ENCODE measurements at places on chromosomes 2 and 18.
A peak's percentile ranks its signal among the peaks of the same experiment; 100 is the strongest.

GRCh38 chr2:77199411-77199810, 322.8 kb downstream of the LRRTM4 start:
- no peak for DNase-seq

DNA sequence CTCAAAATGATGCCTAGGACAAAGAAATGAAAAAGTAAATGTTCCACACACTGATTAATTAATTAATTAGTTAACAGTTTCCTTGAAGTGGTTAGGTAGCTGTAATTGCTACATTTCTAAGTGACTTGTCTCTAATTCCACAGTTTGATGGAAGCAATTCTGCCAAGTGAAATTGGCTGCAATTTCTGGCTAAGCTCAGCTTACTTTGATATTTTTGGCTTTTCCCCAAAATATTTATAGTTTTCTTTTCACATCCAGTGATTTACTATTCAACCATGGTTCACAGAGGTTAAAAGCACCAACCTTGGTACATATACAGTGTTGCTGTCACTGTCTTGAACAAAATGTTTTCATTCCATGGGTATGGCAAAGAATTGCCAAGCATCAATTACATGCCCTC, 459.5 kb upstream of the CDH20 start:
- peak; percentile 36 for DNase-seq

- peak; percentile 75 for DNase-seq
These were observed 602.9 kb downstream of the NYAP2 start for GRCh38 chr2:226002438-226002837.

GRCh38 chr2:127590386-127591190, 55.1 kb downstream of the MYO7B start:
- DNase-seq, result no peak

DNA sequence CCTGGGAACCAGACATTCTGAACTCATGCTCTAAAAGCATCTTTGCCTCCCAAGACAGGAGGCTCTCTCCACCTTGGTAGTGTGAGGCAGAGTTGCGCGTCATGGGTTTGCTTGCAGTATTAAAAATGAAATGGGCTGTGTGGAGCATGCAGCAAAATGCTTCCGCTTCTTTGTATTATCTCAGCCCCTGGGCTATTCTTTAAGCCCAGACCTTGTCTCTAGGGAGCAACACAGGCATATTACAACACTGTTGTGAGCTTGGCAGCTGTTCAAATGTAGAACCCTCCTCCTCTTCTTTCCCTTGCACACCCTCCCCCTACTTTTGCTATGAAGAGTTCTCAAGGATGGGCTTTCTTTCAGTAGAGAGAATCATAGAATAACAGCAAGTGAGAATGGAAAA, 185.1 kb upstream of the LHCGR start:
- no peak for DNase-seq

- no peak for DNase-seq
These were observed 74.8 kb downstream of the AKAIN1 start for GRCh38 chr18:5122272-5122671.

- DNase-seq, result peak; percentile 48
These were observed 264.4 kb upstream of the FIGN start for GRCh38 chr2:164000176-164000575.

- no peak for DNase-seq
These were observed 260.5 kb downstream of the TNS1 start for GRCh38 chr2:217742276-217742675.

DNA sequence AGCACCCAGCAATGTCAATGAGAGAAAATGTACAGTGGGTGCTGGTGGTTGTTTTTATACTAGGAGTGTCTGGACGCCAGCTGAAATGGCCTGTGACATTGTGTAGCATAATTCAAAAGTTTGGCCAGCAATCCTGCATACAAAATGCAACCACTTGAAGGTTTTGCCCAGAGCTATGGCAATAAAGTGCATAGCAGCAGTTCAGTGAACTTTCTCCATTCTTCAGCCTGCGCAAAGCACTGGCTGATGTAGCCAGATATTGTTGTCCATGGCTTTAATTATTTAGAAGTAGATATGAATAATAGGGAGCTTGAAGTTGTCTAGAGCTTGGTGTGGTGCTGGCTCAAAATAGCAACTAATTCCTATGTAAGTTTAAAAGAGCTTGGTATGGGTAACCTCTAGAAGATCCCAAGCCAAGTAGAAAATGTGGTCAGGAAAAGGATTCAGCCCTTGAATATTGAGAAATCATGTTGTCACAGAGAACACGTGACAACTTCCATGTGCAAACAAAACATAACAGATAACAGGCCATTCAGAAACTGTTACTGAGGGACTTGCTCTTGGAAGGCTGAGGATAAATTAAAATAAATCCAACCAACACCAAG, 33.3 kb upstream of the PGAP1 start:
- no peak for DNase-seq

GRCh38 chr18:76425146-76426131, 69.6 kb downstream of the ZNF516 start:
- DNase-seq, result no peak

DNA sequence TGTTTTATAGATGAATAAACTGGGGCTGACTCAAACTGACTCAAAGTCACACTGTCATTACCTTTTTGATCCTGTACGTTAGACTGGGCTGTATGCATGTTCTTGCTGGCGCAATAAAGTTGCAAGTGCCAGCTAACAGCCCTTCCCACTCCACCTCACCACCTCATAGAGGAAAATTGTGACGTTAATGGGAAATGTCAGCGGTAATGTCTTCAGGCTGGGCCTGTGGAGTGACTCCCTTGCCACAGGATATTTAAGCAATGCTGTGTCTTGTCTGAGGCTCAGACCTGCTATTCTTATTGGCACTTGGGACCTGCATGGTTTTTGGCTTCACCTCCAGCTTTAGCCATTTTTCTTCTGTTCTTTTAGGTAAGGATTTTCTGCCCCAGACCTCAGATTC, 25.2 kb upstream of the CASP10 start:
- DNase-seq, result no peak

DNA sequence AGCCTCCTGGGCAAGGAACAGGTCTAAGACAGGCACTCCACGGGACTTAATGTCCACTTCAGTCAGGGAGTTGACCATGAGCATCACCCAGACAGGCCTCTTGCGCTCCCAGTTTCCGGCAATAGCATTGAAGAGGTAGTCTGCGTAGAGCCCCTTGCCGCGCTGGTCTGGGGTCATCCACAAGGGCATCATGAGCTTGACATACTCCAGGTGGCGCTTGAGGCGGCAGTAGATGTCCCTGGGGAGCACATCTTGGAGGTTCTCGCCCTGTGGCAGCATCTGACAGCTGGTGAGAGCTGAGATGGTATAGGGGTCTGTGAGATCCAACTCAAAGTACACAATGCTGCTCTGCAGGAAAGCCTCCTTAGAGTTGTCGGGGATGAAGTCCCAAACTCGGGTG, 10.6 kb downstream of the TRABD2A start:
- DNase-seq, result no peak

GRCh38 chr2:54634564-54635511, 88.6 kb upstream of the EML6 start:
- DNase-seq, result peak; percentile 86

GRCh38 chr2:203647579-203647978, 58.9 kb upstream of the CD28 start:
- no peak for DNase-seq

DNA sequence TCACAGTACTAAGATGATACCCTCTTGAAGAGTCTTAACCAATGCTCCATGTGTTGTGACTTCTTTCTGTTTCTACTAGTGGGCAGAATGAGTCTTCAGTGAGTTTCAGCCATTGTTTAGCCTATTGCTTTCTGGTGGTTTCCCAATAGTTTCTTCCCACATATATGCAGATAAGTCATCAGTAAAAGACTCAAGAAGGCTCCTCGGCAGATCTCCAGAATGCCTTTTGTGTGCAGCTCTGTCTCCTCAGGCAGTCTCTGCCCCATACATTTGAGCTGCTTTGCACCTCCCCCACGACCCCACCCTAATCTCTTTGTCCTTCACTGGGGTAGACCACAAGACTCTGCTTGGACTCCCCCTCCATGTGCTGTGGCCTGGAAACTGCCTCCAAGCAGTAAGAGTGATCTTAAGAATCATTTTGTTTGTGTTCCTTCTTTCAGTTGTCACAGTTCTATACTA, 71.6 kb upstream of the CHRNA1 start:
- DNase-seq, result peak; percentile 96

- no peak for DNase-seq
These were observed 322.2 kb upstream of the HS6ST1 start for GRCh38 chr2:128640845-128641360.

DNA sequence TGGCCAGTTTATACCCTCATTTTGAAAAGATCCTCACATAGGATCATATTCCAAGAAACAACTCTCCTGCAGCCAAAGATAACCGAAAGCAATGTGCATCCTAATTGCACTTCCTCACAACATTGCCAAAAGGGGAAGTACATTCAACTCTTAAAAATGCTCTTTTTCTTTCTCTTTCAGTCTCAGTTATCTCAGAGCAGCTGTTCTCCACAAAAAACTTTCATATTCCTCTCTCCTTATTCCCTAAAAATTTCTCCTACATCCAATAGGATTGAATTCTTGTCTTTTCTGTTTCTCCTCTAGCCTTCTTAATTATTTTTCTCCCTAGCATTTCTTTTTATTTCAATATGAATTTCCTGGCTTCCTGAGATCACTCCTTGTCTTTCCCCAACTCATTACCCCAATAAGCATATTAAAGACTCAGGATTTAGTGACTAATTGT, 7.4 kb upstream of the VRK2 start:
- peak; percentile 72 for DNase-seq

GRCh38 chr2:64101141-64101591, 43.1 kb downstream of the PELI1 start:
- peak; percentile 17 for DNase-seq

DNA sequence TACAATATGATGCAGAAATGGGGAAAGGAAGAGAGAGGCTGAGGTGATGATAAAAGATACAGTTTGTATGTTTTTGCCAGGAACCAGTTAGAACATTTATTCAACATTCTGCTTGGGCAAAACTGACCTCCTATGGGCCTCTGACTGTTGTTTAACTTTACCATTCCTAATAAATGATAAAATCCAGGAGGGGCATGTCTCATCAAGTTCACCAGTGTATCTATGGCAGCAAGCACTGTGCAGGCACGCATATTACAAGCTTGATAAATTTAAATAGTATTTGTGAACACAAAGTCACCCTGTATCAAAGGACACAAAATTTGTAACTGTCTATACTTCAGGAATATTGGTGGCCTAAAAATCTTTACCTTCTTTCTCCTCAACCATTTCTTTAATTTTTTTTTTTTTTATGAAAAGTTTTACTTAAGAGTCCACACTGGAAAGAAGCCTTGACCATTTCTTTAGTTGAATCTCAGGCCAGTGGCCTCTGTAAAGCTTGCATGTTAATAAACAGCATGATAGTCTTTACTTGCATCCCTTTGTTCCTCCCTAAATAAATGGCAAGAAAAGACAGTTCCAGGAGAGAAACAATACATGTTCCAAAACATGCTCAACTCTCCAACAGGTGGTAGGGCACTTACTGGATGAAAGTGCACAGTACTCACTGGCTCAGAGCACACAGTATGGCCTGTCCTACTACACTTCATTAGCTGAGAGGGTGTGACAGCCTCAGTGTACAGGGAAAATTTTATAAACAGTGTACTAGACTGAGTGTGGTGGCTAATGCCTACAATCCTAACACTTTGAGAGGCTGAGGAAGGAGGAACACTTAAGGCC, 52.3 kb downstream of the SOS1 start:
- no peak for DNase-seq

DNA sequence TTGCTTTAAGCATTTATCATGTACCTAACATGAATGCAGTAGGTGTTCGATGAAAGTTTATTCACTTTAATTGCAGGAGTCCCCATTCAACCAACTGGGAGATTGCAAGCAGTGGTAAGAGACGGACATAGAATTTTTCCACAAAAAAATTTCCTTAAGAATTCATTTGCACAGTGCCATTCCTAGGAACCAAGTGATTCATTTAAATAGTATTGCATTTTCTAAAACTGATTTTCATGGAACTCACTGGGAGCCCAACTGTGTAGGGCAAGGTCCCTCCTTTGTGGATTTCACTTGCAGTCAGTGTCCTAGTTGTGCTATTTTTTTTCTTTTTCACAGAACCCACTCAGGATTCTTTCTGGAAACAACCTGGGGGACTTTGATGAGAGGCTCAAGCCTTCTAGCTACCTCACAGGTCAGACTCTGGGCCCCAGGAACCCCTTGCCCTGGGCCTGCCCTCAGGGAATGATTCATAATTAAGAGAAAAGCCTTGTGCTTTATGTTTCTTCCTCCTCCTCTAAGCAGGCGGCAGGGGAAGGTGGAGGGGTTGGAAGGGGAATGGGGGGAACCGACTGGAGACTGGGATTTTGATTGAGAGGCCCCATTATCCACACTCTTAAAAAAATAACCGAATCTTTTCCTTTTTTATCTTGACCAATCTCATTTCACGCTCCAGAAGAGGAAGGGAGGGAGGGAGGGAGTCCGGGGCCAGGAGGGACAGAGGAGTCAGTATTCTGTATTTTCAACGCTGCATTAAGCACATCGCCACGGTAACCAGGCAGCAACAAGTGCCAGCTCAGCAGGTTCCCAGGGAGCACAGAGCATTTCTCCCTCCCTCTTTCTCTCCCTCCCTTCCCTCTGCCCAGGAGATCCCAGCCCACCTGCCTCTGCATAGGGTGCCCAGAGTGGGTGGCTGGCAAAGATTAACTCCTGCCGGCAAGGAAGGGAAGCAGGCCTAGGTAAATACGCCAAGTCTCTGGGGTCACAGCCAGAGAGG, 51.8 kb downstream of the PSD4 start:
- peak; percentile 88 for DNase-seq

DNA sequence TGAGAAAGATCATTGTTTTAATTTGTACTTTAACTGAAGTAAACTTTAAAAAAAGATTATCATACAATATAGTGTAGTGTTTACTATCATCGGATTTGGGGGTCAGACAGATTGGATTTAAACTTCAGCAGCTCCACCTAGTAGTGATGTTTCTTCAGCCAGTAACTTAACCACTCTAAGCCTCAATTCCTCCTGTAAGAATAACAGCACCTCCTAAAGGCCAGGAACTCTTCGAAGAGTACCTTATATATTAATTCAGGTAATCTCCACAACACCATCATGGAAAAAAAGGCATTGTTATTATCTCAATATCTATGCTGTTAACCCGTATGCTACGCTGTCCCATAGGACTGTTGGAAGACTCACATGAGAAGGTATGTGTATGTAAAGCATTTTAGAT, 69.0 kb upstream of the DLGAP1 start:
- no peak for DNase-seq

DNA sequence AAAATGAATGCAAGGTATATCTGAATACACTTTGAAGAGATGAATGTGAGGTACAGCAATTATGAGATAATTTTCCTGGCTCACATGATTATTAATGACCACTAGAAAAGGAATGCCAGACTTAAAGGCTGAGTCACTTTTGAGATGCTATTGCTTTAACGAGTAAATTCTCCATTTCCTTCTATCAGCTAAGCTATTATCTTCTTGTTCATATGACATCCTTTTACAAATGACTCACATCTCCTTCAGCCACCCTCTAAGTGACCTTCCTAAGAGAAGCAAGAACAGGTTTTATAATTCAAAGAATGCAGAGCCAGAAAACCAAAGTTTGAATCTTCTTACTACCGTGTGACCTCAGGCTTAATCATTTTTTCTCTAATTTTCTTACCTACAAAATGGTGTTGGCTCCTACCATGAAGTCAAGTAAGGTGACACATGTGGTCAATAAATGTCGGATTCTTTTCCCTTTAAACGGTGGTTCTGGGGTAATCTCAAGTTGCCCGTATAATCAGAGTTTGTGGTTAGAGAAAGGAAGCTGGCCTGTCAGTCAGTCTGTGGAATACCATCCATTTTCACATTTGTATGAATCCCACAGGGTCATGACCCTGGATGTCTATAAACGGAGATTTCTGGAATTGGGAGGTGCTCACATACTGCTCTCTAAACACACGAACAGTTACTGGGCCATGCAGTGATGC, 184.0 kb upstream of the PID1 start:
- DNase-seq, result peak; percentile 85

- no peak for DNase-seq
These were observed 105.2 kb downstream of the CCDC85A start for GRCh38 chr2:56288838-56289580.
